ENCODE measurements at places on chromosomes 1 and 21.

DNA sequence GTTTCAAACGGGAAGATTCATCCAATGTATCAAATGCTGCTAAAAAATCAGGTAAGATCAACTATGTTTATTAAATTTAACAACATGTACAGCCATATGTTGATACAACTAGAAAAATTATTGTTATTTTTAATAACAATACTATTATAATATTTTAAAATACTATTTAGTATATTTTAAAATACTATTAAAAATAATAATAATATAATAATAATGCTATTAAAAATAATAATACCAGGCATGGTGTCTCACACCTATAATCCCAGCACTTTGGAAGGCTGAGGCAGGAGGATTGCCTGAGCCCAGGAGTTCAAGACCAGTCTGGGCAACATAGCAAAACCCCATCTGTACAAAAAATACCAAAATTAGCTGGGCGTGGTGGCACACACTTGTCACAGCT, 54.6 kb downstream of the CATSPERE start:
- DNase-seq = no peak

DNA sequence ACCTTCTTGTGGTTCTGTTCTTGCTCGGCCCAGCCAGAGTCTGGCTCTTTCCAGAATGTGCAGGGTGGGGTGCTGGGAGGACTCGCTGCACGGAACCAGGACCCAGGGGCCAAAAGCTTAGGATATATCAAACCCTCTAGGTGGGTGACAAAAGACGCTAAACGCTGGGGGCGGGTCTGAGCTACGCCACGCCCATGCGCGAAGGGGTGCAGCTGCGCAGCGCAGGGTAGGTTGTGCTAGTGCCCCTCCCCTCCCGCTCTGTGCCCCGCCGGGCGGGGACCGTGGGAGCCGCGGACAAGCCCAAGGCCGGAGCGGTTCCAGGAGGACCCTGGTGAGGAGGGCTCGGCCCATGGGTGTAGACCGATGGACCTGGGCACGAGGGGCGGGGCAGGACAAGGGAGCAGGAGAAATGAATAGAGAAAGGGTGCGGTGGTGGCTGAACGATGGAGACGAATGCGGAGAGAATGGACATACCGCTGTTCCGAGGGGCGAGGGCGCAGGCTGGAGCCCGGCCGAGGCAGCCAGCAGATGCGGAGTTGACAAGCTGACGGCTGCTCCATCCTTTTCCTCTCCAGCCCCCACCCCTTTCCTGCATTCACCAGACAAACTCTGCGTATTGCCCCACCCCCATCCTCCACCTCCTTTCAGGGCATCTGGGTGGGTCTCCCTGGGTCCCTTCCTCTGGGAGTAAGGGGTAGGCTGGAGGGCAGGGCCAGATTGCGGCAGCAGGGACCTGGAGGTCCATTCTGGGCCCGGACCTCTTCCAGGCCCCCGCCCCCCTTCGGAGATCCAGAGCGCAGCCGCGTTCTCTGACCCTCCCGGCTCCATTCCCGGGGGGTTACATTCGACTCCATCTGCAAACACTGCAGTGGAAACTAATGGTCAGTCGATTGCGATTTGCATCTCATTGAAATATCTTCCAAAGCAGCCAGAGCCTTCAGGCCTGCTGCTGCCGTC, at the start of gene RUSC1:
Gene RUSC1, plus strand, starts transcription at position 234 of the 957 bp plus-strand sequence. CDS start 880 bp downstream, outside the sequence.
- peak; percentile 68 for DNase-seq

DNA sequence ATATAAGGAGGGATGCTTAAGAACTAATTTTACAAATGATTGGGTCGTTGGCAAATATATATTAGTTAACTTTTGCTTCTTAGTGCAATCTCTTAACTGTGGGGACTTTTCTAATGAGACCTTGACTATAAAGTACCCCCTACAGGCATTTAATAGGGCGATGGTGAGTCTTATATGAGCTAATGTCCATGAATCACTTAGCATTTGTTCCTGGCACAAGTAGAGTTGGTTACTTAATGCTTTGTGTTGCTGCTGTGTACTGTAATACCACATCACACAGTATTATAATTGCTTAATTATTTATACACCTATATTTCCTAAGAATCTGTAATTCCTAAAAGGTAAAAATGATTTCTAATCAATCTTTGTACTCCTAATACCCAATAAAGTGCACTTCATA, 25.3 kb upstream of the TMCO1 start:
- no peak for DNase-seq

DNA sequence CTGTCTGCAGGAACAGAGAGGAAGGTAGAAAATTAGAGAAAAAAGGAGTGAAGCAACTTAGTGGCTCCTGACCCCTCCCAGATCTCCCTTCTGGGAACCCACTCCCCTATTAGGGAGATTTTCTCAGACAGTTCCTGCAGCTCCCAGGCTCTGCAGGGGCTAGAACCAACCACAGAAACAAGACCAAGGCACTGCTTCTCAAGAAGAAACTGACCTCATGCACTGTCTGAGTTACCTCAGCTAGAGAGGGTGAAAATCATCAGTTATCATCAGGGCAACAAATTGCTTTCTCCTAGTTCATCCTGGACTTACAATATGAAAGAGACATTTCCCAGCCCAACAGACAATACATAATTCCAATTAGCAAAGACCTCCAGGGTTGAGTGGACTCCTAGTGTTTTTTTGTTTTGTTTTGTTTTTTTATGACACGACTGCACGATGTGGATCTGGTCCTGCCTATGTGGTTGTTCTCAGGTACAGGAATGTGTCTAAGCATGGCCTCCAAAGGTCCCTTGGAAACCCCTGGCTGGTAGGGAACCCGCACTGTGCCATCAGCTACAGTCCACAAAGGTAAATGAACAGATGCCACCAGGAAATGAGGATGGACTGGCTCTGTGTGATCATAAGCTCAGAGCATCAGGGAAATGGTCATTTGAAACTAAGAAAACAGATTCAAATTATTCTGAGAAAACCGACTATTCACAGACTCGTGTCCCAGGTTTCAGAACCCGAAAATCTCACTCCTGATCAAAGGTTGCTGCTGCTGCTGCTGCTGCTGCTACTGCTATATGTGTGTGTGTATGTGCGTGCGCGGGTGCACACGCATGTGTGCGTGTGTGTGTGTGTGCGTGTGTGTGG, 65.3 kb downstream of the LAMC2 start:
- no peak for DNase-seq

DNA sequence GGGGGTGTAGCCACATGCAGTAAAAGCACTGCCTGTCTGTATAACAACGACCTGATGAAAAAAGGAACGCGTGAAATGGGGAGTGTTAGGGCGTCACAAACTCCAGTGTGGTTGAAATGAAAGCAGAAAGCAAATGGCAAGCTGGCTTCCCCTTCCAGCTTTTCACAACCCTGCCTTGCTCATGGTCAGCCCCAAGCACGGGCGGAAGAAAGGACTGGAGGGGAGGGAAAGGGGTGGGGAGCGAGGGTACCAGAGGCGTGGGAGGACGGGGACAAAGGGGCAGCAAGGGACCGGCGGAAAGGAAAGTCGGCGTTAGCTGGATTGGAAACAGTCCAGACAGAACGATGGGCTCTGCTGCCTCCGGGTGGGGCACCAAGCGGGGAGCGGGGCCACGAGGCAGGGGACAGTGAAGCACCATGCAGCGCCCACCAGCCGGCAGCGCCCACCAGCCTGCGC, 9.6 kb downstream of the VPS26C start:
- no peak for DNase-seq

- no peak for DNase-seq
These were observed 59.6 kb downstream of the ABL2 start for GRCh38 chr1:179169616-179170467.

- no peak for DNase-seq
These were observed 18.2 kb downstream of the CRYZ start for GRCh38 chr1:74714429-74715235.

DNA sequence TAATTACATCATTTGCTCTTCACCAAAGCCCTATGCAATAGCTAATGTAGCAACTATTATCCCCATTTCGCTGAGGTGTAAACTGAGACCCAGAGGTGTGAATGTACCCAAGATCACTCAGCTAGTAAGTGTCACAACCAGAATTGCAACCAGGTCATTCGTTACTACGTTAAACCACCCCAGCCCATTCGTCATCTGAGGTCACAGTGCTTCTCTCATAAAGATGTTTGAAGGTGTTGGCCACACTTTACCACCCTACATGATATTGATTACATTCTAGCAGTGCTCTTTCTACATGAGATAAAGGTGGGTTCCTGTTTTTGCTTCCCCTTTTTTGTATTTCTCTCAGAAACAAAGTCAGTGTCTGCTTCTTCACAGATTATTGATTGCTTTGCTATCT, 195.3 kb downstream of the ZBTB18 start:
- no peak for DNase-seq

GRCh38 chr1:234970401-234970730, 158.3 kb downstream of the TOMM20 start:
- DNase-seq = no peak

GRCh38 chr1:101769520-101769919, 227.2 kb downstream of the OLFM3 start:
- no peak for DNase-seq

DNA sequence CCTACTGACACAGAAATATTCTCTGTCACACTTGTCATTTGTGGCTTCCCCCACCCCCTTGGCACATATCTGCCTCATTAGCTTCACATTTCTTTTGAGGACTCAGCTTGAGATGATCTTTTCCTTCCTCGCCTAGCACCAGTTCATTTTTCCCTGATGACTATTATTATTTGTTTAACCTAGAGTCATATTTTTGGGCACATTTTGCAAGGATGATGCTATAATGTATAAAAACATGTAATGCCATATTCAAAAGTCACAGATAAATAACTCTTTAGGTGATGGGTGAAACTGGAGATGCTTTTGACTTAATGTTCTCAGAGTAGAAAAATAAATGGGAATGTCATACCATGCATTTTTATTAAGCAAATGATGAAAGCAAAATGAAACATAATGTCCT, 202.7 kb downstream of the BACH1 start:
- DNase-seq = no peak

DNA sequence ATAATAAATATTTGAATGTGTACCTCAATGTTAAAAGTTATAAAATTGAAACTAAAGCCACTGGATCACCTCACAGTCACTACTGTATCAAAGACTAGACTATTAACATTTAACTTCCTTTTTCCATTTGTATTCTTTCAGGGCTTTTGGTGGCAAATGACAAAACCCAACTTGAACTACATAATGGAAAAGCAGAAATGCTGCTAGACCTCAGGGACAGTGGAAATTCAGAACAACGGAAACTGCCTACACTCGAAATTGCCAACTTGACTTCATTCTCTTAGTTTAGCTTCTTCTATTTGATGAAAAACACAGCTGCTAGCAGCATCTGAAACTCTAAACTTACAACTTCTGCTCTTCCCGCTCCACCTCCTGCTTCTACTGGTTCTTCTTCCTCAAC, 34.9 kb upstream of the NTNG1 start:
- no peak for DNase-seq

DNA sequence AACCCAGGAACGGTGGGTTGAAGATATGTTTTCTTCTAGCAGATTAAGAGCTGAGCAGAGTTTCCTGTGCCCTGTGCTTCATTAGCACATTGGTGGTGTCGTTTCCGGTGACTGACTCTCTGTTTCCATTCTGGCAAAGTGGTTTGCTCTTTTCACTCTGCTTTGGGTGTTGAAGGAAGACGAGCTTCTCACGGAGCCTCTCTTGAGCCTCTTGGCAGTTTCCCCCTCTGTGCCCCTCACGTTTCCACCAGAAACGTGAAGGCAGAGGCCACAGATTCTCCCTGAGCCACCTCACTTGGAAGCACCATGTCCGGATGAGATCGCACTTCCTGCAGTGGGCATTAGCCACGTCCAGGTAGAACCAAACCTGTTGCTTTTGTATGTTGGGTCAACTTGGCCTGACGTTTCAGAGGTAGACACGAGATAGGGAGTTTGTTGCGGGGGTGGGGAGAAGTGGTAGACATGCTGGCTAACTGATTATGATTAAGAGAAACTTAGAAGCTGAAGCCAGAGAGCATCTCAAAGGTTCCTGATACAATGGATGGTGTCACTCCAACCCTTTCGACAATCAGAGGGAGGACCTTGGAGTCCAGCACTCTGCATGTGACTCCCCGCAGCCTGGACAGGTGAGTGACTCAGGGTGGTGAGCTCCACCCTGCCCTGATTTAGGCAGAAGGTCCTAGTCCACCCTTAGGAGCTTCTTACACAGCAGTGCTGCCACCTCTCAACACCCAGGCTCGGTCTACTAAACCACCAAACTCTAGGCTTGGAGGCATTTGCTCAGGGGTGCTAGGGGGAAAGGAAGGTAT, at the start of gene LAX1:
Gene LAX1, plus strand, starts transcription at position 155 of the 809 bp plus-strand sequence. Its CDS starts 383 bp downstream, at position 538.
- peak; percentile 71 for DNase-seq

- no peak for DNase-seq
These were observed 151.8 kb downstream of the TENT5C start for GRCh38 chr1:117757668-117758067.

DNA sequence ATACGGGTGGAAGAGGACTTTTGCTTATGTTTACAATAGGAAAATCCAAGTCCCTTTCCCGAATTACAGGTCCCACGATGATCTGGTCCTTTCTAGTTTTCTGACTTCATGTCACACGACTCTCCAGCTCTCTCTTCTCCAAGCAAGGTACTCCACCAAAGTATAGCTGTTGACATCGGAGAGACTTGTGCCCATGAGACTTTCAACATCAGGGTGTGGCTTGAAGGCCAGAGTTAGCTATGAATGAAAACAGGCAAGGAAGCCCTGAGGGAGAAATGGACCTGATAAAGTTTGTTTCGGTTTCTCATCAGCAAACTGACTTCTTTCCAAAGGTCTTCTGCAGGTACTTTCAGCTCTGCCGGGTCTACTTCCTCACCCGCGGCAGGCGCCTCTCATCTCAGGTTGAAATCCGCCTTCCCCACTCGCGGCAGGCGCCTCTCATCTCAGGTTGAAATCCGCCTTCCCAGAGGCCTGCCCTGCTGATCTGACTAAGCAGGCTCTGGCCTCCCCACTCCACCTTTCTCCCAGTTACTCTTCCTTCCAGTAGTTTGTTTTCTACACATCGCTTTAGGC, 2.1 kb upstream of the PER3 start:
- no peak for DNase-seq

- no peak for DNase-seq
These were observed 2.9 kb upstream of the PRRX1 start for GRCh38 chr1:170660871-170661645.

GRCh38 chr1:84155517-84155916, 11.4 kb downstream of the PRKACB start:
- DNase-seq = no peak

DNA sequence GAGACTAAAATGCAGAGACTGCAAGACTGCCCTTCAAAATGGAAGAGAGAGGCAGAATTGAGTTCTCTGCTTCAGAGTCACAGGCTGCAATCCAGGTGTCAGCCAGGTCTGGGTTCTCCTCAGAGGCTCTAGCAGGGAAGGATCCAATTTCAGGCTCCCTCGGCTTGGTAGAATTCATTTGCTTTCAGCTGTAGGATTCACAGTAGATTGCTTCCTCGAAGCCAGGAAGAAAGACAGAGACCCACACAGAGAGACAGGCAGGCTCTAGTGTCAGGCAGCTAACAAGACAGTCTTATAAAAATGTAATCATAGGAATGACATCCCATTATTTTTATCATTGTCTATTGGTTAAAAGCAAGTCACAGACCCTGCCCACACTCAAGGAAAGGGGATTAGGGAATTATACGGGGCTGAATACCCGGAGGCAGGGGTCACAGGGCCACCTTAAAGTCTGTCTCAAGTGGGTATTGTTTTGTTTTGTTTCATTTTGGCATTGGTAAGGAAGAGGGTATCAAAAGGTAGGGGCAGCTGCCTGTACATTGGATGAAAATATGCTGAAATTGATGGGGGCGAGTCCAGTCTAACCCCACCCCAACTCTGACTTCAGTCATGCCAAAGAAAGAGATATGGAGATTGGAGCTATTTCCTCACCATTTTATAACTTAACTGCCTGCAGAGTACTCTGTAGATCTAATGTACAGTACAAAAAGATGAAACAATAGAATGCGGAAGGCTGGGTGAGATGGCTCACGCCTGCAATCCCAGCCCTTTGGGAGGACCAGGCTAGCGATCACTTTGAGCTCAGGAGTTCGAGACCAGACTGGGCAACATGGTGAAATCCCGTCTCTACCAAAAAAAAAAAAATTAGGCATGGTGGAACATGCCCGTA, 9.5 kb upstream of the TBCE start:
- DNase-seq = no peak
